ENCODE measurements at places on chromosomes 2 and 18.

DNA sequence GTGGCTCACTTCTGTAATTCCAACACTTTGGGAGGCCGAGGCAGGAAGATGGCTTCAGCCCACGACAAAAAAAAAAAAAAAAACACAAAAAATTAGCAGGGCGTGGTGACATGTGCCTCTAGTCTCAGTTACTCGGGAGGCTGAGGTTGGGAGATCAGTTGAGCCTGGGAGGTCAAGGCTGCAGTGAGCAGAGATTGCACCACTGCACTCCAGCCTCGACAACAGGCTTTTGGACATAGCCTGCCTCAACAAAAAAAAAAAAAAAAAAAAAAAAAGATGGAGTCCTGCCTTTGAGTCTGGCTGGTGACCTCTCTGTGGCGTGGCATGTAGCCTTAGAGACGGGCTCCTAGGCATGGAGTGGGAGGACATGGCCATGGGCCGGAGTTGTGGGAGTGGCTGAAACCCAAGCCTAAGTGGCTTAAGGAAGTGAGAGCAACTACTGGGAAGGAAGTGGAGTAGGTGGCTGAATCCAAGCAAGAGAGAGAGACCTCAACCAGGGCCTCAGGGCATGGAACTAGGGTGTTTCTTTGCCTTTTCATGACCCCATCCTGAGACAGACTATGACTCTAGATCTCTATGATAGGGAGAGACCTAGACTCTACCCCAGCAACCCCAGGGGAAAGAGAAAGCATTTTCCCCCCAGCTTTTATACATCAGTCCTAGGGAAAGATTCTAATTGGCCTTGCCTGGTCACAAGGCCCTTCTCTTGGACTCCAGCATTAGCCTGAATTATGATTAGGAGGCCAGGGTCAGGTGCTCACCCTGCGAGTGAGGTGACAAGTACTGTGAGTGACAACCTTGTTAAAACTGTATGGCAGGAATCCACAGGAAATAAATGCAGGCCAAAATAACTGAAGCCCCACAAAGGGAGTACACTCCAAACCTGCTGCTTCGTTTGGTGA lies 34.2 kb downstream of the NPAS2 start:
- DNase-seq, result no peak

DNA sequence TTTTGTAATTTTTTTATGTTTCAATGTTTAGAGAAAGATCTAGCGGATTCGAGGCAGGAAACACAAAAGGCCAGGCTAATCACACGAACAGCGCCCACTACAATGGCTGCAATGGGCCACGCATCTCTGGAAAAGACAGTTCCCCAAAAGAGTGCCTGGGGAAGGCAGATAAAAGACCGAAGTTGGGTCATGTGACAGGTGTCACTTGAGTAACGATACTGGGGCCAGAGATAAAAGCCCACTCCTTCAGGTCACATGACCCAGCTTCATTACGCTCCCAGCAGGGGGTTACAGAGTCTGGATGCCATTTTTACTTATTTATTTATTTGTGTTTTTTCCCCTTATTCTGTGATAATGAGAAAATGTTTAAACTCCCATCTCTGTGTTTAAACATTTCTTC lies 95.4 kb downstream of the CDK15 start:
- no peak for DNase-seq

- no peak for DNase-seq
Measured at GRCh38 chr2:168171059-168171762, 76.2 kb downstream of the STK39 start.

DNA sequence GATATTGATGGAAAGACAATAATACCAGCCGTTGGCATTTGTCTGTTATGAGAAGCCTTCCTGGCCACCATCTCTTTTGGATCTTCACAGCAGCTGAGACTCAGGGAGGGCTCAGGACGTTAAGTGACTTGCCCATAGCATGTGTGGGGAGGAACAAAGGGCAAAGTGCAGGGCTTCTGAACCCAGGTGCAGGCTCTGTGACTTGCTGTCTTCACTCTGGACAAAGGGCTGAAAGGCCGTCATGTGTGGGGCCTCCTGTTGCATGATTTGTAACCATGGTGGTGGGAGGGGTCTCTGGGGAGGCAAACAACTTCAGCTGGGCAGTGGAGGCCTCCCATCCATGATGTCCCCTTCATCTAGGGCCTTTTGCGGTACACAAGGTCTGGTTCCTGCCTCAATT lies 65.5 kb upstream of the SIX2 start:
- no peak for DNase-seq

DNA sequence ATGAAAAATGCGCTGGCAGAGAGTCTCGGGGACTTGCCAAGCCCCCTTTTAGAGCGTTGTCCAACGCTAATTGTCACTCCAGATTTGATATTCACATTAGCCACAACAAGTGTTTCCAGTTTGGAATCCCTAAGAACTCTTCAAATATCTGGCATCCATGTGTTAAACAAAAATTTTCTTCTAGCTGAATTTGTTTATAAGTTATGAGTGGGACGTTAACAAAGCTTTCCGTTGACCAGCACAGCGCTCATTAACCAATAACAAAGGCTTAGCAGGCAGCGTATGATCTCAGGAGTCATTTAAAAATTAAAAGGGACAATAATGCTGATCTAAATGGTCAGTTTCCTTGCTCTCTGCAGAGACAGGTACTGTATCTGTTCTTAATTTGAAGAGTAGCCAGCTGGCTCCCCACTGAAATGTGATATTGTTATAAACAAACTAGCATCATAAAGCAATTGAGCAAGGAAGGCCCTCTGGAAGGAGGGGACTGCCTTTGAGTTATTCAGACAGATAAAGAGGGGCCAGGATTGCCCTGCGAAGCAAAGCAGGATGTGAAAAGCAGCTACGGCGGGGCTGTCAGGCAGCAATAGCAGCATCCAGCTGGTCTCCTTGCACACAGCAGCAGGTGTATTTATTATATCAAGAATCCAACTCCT lies 337.2 kb upstream of the SALL3 start:
- no peak for DNase-seq

Measured in cortex of kidney (tissue), 1 donor.